ENCODE measurements at places on chromosomes 2 and 18. TPM values are rescaled to one million over a fixed set of nuclear protein-coding genes. Genes with fewer than 3 reads are reported as not detected.

Gene DYSF
- total RNA-seq: 21.3 TPM

Gene TMEM163
- total RNA-seq: 0.36 TPM

GRCh38 chr2:27655155-27655951 is 8.1 kb downstream of the SUPT7L start:
- no peak for DNase-seq

GRCh38 chr2:15050483-15050882 is 418.0 kb downstream of the LRATD1 start:
- no peak for DNase-seq

- no peak for DNase-seq
Observed at GRCh38 chr2:210303498-210303897, 11.5 kb downstream of the MYL1 start.

GRCh38 chr2:217049956-217050355 is 190.1 kb upstream of the TNP1 start:
- no peak for DNase-seq

- no peak for DNase-seq
Observed at GRCh38 chr2:96176661-96177060, 31.4 kb upstream of the DUSP2 start.

DNA sequence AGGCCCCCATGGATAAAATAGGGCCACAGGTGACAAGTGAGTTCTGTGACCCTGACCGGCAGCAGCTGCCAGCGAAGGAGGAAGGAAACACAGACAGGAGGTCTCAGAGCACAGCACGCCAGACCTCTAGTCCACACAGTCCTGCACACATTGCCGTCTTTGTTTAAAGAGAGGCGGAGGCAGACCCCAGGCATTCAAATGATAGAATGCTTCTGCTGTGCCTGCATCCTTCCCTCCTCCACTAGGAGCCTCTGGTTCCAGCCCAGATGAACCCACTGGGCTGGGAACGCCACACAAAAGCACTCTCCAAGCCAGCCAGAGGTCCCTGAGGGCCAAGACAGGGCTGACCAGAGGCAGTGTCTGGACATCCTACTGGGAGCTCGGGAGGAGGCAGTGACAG is 118.7 kb downstream of the KLHL29 start:
- no peak for DNase-seq

Measured in aorta (tissue), 5 donors.